Stimulated activated CD8-positive, alpha-beta memory T cell treated with anti-CD3 and anti-CD28 coated beads, Interleukin-7, amount 100 ng/mL, for 1 hour (primary cell): ENCODE measurements at places on chromosomes 1 and 21.

DNA sequence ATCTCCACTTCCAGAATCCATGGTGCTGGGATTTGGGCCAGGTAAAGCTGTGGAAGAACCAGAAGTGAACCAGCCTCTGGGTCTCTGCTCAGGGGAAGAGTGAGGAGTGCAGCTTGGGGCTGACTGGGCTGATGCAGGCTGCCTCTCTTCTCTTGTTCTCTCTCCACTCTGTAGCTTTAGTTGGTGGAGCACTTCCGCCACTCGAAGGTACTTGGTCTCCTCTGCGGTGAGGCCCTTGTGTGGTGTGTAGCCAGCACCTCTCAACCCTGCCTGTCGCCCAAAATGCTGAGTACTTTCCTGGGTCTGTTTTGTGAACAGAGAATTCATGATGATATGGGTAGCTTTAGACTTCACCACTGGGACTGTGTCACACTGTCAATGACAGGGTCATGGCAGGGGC, 63.2 kb downstream of the URB2 start:
- no peak for DNase-seq

DNA sequence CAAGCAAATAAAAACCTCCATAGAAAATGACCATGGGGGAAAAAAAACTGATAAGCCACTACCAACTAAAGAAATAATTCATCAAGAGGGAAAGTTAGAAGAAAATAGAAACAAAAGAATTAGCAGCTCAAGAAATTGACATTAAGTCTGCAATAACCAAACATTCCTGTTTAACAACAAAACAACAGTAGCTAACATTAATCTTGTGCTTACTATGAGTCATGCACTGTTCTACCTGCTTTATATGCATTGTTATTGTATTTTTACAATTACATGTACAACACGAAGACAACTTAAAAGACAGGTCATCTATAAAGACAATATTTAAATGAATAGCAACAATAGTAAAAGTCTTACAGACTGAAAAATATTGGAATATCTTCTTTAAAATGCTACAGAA, 34.4 kb upstream of the LRRC7 start:
- DNase-seq, result no peak

- DNase-seq, result no peak
Observed at GRCh38 chr1:168375566-168376300, 95.1 kb downstream of the TBX19 start.

DNA sequence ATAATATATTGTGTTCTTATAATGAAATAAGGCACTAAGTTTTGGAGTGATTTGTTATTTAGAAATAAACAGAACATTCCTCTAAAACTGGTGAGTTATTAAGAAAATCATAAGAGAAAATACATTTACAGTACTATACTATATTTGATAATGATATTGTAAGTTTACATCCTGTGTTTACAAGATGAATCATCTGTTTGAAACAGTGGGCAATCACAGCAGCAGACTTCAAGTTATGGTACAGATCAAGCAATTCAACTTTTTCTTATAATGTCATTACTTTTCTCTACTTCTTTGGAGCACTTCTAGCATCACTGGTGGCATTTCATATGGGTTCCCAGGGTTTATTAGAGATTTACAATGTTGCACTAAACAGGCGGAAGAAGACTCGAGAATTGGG, 86.5 kb upstream of the BRINP3 start:
- no peak for DNase-seq

DNA sequence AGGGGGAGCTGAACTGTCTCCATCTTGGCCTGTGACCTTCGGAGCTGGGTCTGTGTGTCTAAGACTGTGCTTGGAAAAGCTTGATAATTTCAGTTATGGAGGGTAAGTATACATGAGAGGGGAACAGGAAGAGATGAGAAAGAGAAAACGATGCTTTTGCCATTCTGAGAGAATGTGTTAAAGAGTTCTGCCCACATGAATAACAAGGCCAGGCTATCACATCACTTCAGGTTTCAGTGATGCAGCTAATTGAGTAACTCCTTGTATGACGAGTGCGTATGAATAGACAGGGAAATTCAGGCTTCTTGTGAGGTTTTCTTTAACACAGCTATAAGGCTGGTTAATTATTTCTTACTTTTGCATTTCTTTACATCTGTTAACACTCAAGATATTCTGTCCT, 81.0 kb downstream of the PLPPR5 start:
- no peak for DNase-seq
